ENCODE measurements at places on chromosomes 4 and X.

DNA sequence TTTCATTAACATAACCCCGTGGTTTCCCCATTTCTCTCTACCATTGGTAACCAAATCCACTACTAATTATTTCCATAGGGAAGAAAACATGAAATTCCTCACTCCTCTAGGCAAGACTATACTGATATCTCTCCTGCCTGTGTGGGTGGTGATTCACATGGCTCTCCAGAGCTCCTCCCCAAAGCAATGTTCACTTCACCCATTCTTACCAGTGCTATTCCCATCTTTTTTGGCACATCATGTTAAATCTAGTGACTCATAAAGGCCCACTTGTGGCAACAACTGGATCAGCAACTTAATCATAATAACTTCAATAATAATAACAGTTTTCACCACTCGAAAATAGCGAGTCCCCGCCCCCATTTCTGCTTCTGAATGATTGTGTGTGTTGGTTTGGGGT lies 6.1 kb upstream of the HCCS start:
- DNase-seq: peak; percentile 1

DNA sequence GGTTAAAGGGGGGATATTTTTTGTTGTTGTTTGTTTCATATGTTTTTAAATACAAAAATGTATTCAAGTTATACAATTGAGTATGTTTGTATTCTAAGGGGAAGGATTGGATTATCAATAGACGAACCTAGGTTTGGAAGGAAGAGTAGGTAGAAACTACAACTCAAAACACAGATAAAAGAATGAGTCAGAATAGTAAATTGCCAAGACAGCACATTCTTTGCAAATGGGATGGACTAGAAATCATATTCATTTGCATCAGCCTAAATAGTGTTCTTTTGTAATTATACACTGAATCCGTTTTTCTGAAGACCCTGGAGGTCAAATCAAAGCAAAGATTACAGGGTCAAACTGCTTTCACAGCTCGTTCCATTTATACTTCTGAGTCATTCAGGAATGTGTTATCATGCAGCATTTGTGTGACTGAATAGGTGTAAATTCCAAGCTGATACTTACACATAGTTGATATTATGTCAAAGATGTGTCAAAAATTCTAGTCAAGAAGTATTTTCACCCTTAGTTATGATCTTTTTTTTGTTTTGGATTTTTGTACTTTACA lies 273.3 kb upstream of the FAT4 start:
- DNase-seq: no peak

DNA sequence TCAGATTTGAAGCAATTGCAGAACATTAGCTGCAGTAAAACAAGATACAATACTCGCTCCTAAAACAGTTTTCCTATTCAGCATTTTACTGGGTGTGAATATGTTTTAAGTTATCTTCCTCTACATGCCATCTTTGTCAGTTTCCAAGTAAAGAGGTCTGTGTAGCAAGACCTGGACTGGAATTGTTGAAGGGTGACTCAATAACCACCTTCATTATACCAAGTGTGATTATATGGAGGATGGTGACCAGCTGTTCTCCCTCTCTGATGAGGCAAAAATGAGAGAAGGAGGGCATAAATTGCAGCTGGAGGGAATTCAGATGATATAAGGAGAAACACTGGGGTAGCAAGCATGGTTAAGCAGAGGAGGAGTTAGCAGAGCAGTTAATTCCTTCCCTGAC lies 922.1 kb upstream of the SLIT2 start:
- DNase-seq: no peak

GRCh38 chr4:6772223-6772928 lies 10.2 kb upstream of the KIAA0232 start:
- no peak for DNase-seq

DNA sequence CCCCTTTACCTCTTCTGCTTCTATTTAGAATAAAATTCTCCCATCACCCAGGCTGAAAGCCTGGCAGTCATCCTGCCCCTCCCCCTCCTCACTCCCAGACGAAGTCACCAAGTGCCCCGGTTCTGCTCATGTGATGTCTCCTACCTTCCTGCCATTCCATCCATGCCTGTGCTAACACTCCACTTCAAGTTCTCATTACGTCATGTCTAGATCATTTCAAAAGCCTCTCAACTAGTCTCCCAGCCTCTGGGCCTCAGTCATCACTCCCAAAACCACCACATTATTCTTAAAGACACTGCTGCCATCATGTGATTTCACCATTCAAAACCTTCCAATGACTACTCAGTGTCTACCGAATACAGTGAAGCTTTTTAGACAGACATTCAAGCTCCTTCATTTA lies 17.2 kb upstream of the HOPX start:
- DNase-seq: peak; percentile 63

DNA sequence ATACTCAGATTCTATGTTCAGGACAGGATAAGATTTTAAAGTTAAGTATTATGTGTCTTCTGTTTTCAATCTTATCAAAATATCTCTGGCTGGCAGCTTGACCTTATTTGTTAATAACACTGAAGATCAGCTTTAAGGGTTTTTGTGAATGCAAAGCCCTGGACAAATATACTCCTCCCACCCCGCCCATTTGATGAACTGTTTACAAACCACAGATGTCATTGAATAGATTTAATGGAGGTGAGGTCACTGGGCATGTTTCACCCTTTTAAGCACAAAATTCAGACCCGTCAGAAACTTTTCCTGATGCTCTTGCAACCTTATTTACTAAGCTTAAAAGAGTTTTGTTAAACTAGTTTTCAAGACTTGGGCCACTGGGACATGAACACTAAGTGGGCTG lies 10.1 kb upstream of the CXCL8 start:
- peak; percentile 91 for DNase-seq

DNA sequence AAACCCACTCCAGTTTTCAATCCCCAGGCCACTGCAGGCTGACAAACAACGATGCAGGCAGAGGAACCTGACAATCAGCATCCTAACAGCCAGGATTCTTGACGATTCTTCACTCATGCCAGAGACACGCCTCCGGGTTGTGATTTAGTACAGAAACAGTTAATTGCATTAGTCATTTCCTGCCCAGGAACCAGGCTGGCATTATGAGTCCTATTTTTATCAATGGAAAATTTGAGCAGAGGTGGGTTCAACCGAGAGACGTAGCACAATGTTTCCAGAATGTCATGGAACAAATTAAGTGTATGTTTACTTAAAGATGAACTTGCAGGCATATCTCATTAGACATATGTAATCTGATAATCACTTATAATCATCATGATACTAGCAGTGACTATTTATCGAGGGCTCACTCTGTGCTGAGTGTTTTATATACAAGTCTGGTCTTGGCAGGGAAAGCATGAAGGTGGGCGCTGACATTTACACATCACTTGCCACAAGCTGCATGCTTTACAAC lies 159.7 kb downstream of the NSUN7 start:
- DNase-seq: peak; percentile 25

GRCh38 chr4:86117705-86118302 lies 242.0 kb downstream of the MAPK10 start:
- DNase-seq: peak; percentile 2

DNA sequence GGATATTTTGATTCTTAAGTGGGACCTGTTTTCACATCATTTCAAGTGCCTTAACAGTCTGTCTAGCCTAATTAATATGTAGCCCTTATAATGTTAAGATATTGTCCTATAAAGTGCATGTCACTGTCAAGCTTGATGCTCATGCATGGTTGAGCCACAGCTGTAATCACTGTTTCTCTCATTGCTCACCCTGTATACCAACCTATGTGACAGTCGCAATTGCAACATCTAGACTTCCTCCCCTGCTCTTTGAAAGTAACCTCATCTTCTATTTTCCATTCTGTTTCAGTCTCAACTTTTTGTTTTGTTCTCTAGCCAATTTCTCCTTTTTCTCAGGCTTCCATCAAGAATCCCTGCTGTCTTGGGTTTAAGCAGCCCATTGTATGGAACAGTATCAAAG lies 24.4 kb upstream of the MSL3 start:
- no peak for DNase-seq

DNA sequence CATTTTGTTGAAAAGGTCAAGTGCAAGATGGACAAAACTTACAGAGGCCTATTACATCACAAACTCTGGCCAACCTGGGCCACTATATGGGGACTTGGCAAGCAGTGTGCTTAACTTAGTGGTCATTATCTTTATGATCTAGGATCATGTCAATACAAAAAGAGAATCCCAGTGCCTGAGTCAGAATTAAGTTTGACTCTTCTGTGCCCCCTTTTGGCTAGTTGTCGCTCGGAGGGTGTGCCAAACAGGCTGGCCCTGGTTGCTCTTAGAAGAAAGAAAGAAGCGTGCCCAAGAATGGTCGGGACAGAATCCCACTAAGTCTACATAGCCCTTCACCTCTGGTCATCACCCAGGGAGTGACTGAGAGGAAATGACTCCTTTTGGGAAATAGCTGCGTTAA lies 100.1 kb downstream of the EIF4E start:
- DNase-seq: peak; percentile 16
